ENCODE measurements at places on chromosomes 5 and 9.
A peak's percentile ranks its signal among the peaks of the same experiment; 100 is the strongest.

GRCh38 chr5:111425205-111425604 is 87.1 kb downstream of the STARD4 start:
- DNase-seq, result no peak

GRCh38 chr5:169767938-169768337 is 130.9 kb downstream of the DOCK2 start:
- no peak for DNase-seq

DNA sequence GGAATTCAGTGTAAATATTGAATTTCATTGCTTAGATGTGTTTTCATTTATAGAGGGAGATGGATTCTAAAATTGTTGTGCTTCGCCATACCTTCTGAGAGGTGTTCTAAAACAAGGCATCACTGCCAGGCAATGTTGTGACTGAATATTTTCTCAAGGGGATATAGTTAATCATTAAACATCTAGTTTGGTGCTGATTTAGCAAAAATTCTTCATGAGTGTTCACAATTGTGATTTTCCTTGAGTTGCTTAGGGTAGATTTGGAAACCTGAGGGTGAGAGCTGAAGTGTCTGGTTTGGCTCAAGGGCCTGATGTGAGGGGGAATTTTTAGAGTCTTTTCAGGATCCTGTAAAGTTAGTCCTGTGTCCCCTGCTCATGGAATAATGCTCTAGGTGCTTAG is 104.5 kb downstream of the MAT2B start:
- no peak for DNase-seq

DNA sequence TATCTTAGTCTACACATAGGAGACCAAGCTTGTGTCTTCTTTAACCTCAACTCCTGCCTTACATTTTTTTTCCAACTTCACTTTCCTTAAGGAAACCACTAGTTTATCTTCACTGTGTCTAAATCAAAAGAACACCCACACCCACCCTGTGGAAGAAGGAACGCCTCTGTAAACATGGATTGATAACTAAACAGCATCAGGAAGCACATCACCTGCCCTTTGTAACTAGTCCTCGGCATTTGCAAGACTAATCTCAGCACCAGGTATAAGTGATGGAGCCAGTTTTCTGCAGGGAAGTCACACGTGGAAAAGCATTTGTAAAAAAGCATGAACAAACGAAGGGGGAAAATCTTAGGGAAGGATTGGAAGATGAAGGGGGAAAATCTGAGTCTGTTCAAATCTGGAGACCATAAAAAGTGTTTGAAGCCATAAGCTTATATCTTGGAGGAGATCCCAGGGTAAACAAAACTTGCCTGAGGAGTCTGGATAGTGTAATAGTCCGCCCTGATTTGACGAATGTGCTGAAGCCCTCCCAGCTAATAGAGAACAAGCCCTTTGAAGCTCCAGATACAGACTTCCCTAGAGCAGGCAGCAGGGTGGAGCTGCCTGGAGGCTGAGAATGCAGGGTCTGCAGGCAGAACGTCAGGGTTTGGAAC is 117.3 kb upstream of the LHFPL2 start:
- no peak for DNase-seq

- DNase-seq, result no peak
These were observed 19.1 kb downstream of the FGD3 start for GRCh38 chr9:92966518-92966800.

GRCh38 chr9:37840560-37841194 is 40.1 kb downstream of the DCAF10 start:
- DNase-seq, result peak; percentile 21

DNA sequence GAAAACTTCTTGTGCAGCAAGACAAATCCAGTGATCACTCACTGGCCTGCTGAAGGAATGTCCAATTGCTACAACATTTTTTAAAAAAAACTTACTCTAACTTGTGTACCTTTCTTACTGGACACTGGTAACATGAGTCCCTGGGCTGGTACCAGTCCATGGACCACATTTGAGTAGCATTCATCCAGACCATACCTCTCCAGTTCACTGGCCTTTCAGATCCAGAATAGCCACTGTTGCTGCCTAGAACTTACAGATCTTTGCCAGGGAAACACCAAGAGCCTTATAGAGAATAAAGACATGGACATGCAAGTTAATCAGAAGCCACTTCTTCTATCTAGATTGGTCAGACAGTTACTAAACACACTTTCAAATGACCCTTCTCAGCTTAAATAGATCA is 185.3 kb downstream of the TLE4 start:
- DNase-seq, result no peak

DNA sequence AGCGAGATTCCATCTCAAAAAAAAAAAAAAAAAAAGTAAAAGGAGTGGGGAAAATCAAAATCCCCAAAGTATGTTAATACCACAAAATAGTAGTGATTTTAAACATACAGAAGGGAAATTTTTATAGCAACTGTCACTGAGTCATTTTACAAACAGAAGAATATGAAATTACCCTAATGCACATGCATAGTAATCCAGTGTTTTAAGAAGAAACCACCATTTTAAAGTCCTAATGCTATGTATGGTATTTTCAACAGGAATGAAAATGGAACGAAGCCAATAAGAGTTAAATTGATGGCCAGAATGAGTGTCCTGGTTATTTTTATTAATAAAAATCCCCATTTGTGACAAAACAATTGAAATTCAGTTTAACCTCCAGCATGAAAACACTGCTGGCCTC is 26.7 kb upstream of the NXNL2 start:
- DNase-seq, result no peak

- no peak for DNase-seq
These were observed 58.2 kb downstream of the GADD45G start for GRCh38 chr9:89662718-89663613.

- no peak for DNase-seq
These were observed 289.3 kb downstream of the FANCC start for GRCh38 chr9:95027914-95028852.

- DNase-seq, result no peak
These were observed 97.8 kb downstream of the MAST4 start for GRCh38 chr5:66694036-66694435.

GRCh38 chr9:98558575-98558974 is 150.2 kb downstream of the GABBR2 start:
- DNase-seq, result no peak

- no peak for DNase-seq
These were observed 101.0 kb downstream of the TLE1 start for GRCh38 chr9:81588148-81588871.

- DNase-seq, result no peak
These were observed 208.1 kb upstream of the PIK3R1 start for GRCh38 chr5:68007451-68007850.

DNA sequence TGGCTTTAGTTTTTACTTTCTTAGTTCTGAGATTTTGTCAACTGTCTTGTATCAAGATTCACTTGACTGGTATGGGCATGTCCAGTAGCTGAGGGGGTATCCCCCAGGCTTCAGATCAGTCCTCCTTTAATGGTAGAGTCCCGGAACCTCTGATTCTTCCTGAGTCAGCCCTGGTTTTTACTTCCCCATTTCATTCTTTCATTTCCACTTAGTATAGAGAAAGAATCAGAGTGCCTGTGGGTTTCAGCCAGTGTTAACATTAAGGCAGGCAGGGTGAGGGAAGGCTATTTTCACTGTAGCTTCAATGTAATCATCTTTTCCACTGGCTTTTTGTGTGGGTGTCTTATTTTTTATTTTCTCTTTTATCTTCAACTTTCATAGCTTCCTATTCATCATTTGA is 8.3 kb upstream of the COMMD10 start:
- DNase-seq, result no peak

- no peak for DNase-seq
These were observed 99.2 kb downstream of the PSAT1 start for GRCh38 chr9:78396087-78396486.

DNA sequence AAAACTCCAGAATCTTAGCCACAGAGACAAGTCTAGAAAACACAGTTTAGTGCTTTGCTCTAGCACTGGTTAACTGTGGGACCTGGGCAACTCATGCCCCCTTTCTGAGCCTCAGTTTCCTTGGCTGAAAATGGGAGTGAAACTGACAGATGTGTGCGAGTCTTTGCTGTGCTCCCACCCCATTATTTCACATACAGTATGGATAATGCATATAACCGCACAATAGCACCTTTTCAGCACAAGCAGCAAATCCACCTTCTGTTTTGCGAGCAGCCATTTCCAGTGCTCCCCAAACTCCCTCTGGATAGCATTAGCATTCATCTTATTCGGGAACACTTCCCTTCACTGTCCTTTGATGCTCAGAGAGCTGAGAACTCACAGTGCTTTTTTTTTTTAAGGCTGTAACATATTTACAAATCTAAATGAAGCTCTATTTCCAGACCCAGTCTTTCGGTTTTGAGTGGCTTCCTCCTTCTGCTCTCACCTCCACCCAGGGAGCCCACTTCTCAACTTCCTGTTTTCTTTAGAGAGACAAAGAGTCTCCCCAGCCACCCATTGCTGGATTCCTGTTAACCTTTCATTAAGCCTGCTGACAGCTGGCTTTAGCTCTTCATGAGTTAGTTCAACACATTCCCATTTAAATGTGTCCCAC is 49.2 kb downstream of the TIMD4 start:
- DNase-seq, result peak; percentile 22

DNA sequence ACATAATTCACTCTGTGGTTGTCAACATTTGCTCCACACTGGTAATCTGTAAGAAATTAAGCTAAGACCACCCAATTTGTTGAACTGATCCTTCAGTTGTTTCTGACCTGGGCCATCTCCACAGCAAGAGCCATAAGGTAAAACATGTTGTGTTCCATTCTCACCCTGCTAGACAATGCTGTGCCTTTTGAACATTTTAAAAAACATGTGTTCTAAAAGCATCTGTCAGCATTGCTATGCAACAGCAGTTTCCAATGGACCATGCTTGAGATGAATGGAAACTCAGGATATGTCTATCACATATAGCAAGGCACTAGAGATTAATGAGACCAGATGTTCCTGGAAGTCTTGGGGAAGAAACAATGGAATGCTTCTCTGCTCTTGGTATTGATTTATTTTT is 455.1 kb upstream of the RGMB start:
- no peak for DNase-seq

GRCh38 chr5:50990296-50990924 is 324.0 kb downstream of the PARP8 start:
- DNase-seq, result no peak

Data from stimulated activated CD4-positive, alpha-beta T cell treated with anti-CD3 and anti-CD28 coated beads, Interleukin-2, amount 100 ng/mL, for 24 hours (primary cell).